CD4-positive, alpha-beta T cell treated with Interleukin-6 at 100 ng/mL for 8 hours (primary cell): ENCODE measurements at places on chromosomes 2 and 18.

DNA sequence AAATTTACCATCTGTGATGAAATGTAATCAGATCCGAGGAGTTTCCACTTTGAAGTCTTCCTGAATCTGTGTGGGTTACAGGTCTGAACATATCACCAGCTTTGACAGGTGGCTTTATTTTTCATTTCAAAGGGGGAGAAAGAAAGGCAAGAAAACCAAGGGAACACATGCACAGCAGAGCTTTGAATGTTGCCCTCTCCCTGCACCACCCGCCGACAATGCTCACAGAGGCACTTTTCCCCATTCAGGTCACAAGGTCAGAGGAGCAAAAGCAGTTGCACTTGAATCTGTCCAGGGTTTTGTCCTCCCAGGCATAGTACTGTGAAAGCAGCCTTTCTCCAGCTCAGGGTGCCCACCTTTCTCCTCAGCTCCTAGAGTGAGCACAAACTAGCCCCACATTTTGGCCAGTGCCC lies 130.2 kb downstream of the OSR1 start:
- no peak for DNase-seq

DNA sequence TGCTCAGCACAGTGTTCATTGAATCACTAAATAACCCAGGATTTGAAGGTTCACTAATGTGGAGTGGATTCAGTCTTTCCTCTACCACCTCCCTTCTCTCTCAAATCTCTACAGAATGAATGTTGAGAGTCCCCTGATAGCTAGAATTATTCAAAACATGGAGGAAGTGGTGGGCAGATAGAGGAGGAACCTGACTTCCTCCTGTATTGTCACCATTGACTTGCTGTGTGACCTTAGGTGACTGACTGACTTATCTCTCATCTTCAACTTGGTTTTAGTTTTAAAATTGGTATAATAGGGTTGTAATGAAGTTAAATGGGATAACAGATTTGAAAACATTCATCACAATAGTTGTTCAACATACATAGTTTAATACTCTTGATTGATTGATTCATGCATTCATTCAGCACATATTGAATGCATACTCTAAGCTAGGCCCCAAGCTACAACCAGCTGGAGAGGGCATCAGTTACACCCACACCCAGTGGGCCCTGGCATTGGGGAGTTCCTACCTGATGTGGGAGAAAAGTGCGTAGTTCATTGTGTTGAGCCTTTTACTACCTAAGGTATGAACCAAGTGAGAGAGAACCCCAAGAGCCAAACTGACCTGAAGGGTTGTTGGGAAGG lies 96.0 kb downstream of the WDR7 start:
- no peak for DNase-seq

DNA sequence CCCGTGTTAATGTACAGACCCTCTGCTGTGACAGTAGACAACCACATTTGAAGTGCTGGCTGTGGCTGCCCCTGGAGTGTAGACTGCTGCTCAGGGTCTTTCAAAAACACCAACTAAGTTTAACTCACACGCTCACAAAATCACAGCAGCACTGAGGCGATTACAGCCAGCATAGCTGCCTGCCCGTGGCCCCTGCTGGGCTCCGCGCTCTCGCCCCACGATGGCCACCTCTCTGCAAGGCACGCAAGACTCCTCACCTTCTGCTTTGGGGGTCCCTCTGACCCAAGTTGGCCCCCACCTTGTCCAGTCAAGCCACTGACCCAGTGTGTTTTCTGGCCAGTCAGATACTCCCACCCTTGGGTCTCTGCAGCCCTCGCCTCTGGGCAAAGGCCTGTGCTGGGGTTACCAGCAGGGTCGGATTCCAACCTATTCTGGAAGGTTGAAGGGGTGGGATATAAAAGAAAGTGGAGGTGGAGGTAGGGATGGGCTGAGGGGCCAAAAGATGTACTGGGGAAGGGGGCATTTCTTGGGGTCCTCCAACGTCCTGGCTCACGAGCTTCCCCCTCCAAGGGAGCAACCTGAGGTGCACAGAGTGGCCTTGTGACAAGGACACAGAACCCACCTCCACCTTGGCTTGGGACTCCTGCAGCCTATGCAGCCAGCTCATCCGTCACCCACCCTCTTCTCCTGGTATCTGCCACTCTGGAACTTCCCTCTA lies 2.9 kb upstream of the B3GNT7 start:
- DNase-seq = no peak

GRCh38 chr2:216118474-216118873 lies 9.3 kb downstream of the XRCC5 start:
- no peak for DNase-seq

DNA sequence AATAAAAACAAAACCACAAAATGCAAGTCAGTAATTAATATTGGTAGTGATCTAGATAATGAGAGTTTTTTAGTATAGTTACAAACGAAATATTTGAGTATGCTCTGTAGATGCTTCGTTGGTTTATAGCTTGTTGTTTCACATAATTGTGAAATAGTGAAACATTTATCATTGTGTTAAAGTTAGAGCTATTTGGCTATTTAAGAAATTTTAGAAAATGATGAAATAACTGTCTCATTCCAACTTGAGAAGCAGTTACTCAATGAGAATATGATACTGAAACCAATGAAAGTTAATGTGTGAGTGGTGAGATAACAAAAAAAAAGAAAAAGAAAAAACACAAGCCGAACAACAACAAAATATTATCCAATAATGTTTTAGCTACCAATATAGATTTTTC lies 475.6 kb upstream of the ZEB2 start:
- DNase-seq = no peak

DNA sequence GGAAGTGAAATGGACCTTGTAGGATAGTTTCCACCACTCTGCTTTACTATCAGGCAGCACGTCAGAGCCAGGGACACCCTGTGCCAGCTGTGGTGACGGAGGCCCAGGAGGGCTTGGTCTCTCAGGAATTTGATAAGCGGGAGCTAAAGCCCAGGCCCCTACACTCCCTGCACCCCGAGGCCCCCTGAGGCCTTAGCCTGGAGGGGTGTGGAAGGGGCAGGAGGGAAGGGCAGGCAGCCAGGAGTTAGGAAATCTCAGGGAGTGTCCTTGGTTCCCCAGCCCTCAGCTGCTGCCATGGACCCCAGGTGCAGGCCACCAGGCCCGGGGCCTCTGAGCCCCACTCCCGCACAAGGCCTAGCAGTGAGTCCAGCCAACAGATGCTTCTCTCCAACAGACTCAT lies 38.2 kb downstream of the PDIA6 start:
- no peak for DNase-seq

- peak; percentile 77 for DNase-seq
These were observed 8.9 kb upstream of the TMEM185B start for GRCh38 chr2:120231974-120232635.

DNA sequence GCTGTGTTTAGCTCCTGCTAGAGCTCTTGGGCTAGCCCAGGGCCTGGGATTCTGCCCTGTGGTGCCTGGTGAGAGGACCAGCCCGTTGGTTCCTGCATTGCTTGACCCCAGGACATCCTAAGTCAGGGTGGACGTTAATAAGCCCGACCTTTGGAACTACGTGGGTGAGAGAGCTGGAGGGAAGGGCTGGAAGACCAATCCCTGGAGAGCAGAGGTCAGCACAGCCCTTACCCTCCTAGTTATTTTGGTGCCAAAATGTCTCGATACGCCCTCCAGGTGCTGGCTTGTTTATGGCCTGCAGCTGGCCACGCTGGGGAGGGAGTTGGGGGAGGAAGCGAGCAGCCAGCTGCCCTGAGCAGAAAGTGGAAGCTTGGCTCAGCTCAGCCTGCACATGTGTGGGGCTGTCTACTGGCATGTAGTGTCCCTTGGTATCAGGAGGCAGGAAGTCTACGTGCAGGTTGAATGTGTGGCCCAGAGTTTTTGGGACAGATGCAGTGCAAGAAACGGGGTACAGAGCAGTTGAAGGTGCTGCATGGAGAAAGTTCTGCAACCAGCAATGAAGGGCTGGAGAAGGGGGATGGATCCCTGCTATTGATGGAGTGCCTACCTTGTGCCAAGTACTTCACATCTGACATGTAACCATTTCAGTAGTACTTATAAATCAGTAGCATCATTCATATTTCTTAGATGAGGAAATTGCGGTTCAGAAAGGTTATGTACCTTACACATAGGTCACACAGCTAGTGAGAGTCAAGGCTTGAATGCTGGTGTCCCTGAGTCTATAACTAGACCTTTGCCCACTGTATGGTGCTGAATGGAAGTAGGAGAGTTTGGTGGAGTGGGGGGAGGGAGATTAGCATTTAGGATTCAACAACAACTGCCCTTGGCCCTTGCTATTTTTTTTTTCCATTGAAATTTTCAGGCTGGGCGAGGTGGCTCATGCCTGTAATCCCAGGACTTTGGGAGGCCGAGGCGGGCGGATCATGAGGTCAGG lies 5.0 kb upstream of the DGKD start:
- no peak for DNase-seq

DNA sequence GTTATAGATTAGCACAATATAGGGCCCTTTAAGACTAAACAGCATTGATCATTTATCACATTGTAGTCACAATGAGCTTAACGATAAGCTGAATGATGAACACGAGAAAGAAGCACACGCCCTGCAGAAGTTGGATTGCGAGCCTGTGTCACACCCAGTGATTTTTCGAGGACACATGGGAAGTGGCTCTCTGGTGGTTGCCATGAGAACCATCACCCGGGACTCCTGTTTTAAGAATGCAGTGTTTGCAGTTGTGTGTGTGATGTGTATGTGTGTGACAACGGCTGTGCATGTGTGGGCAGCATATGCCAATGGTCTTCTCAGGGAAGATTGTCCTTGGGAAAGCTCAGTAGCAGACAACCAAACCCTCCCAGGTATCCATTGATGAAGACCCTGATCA lies 69.2 kb downstream of the PDCL3 start:
- no peak for DNase-seq

GRCh38 chr18:39840856-39841481 lies 2114.1 kb upstream of the PIK3C3 start:
- DNase-seq = no peak
